ENCODE measurements at places on chromosomes 5 and 9.

- no peak for DNase-seq
Measured at GRCh38 chr5:55852503-55852902, 1.3 kb downstream of the IL31RA start.

- no peak for DNase-seq
Measured at GRCh38 chr9:117696154-117696553, 8.0 kb upstream of the TLR4 start.

DNA sequence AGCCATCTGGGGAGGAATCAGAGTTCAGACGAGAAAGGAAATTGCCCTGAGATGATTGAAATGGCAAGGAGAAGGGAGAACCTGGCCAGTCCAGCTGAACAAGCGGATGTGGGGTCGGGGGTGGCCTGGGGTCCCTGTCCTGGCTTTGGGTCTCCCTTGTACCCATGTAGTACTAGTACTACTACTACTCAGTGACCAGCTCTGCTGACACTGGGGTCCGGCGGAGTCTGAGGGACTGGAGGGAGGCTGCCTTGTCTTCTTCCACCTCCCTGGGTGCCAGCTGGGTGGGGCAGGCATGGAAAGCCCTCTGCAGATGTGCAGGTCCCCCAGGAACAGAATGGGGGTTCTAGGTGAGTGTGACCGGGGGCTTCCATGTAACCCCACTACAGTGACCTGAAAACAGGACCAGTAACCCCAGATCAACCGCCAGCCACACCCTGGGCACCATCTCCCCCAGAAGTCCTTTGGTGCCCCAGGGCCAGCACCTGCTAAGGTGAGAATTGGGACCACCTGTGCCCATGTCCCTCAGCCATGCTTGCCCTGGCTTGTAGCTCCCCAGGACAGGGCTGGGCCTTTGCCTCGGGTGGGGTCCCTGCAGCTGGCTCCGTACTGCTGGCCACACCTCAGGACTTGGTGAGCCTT is 89.1 kb upstream of the COL5A1 start:
- DNase-seq, result no peak

GRCh38 chr9:96725576-96725975 is 52.3 kb downstream of the ZNF510 start:
- no peak for DNase-seq

GRCh38 chr5:154587123-154588026 is 109.3 kb upstream of the HAND1 start:
- no peak for DNase-seq

GRCh38 chr9:77764894-77765780 is 117.0 kb upstream of the GNA14 start:
- DNase-seq, result no peak

DNA sequence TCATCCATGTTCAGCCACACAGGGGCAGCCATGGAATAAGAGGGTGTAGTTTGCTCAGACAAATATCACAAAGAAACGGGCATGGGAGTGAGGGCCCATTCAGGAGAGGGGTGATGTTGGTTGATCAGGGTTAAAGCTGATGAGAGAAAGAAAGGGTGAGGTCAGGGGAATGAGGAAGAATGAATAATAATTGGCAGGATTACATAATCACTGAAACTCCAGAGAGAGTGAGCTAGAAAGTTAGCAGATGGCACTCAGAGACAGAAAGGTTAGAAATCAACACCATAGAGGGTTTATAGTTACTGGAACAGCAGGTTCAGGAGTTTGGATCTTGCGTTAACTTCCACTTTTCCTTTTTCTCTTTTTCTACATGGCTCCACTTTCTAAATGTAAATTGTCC is 113.9 kb downstream of the TAF11L14 start:
- DNase-seq, result no peak

DNA sequence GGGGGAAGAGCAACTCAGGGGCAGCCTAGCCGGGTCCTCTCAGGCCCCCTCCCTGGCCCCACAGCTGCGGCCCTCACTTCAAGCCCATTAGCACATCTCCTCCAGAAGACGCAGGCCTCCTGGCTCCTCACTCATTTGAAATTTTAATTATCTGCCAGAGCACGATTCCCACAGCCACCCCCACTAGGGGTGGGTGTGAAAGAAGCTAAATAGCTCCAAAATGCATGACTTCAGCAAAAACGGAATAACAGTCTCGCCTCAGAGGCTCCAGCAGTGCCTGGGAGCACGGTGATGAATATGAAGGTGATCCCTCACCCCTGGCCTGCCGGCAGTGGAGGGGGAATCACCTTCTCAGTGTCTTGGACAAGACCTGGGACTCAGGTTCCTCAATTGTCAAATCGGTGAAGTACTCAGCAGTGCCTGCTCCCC is 61.1 kb upstream of the HRH2 start:
- no peak for DNase-seq

- DNase-seq, result no peak
Measured at GRCh38 chr5:93117751-93118531, 463.1 kb downstream of the NR2F1-AS1 start.

Data from stimulated activated CD4-positive, alpha-beta T cell treated with anti-CD3 and anti-CD28 coated beads, Interleukin-1b, Interleukin-23, amount 100 ng/mL, for 4 hours (primary cell).